Esophagus squamous epithelium (tissue), 5 donors: ENCODE measurements at places on chromosomes 3 and 15. TPM values are rescaled to one million over a fixed set of nuclear protein-coding genes. Genes with fewer than 3 reads are reported as not detected.
A peak's percentile ranks its signal among the peaks of the same experiment; 100 is the strongest.

The CKMT1A gene
- 114 TPM for total RNA-seq

The EHHADH gene
- 5.7 TPM for total RNA-seq

- H3K27ac ChIP-seq: no peak overlapping the region
- no peak for DNase-seq
- no peak overlapping the region for H3K4me3 ChIP-seq
- no peaks in the 10 kb centered on the region for H3K4me1 ChIP-seq
- no peaks in the 10 kb centered on the region for H3K36me3 ChIP-seq
Measured at GRCh38 chr3:175606650-175607318, 747.6 kb downstream of the NAALADL2 start.

GRCh38 chr15:72770673-72771328 is 12.8 kb downstream of the ADPGK start:
- no peak overlapping the region for H3K4me3 ChIP-seq
- DNase-seq: no peak
- no peak overlapping the region for H3K27ac ChIP-seq
- peaks cover 27% of the 10 kb centered on the region for H3K36me3 ChIP-seq
- H3K4me1 ChIP-seq: no peaks in the 10 kb centered on the region

GRCh38 chr3:23726811-23727548 is 78.8 kb upstream of the UBE2E1 start:
- H3K4me3 ChIP-seq: no peak overlapping the region
- DNase-seq: no peak
- no peaks in the 10 kb centered on the region for H3K4me1 ChIP-seq

DNA sequence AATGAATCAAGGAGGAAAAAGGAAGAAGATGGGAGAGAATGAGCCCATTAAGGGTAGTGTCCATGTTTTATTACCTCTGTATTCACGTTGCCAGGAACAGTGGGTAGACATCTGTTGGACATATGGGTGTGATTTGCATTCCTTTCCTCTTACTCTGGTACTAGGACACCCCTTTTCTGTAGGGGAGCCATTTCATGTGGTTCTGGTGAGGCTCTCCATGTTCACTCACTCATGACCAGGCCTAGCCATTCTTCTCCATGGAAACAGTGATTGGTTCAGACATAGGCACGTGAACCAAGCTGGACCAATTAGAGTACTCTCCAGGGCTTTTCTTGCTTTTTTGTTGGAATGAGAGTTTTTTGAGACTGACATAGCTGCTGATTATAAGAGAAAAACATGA is 39.6 kb upstream of the PDCD6IP start:
- no peaks in the 10 kb centered on the region for H3K4me1 ChIP-seq
- no peak overlapping the region for H3K27ac ChIP-seq
- no peaks in the 10 kb centered on the region for H3K27me3 ChIP-seq
- H3K4me3 ChIP-seq: no peak overlapping the region
- no peak for DNase-seq

DNA sequence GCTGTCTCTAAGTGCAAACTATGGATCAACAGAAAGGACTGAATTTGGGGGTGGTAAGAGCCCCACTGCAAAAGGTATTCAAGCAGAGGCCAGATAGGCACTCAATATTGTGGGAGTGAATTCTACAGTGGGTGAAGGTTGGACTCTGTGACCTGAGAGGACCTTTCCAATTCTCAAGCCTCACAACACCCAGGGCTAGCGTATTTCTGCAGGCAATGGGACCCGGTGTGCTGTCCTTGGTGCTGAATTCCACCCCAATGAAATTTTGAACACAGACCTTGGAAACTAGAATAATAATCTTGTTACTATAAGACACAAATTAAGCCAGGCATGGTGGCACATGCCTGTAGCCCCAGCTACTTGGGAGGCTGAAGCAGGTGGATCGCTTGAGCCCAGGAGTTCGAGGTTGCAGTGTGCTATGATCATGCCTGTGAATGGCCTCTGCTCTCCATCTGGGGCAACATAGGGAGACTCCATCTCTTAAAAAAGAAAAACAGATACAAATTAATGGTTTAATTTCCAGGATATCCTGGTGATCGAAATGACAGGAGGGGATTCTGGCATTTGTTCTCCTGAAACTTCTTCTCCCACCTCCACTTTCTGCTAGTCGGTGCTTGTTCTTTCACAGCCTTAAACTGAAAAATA is 135.4 kb downstream of the RAB11A start:
- no peak overlapping the region for H3K27ac ChIP-seq
- no peaks in the 10 kb centered on the region for H3K4me1 ChIP-seq
- DNase-seq: no peak
- H3K36me3 ChIP-seq: no peaks in the 10 kb centered on the region
- H3K4me3 ChIP-seq: no peak overlapping the region

- no peaks in the 10 kb centered on the region for H3K36me3 ChIP-seq
- no peak for DNase-seq
- no peak overlapping the region for H3K4me3 ChIP-seq
- no peaks in the 10 kb centered on the region for H3K4me1 ChIP-seq
Measured at GRCh38 chr15:91784973-91785709, 68.4 kb upstream of the SLCO3A1 start.

DNA sequence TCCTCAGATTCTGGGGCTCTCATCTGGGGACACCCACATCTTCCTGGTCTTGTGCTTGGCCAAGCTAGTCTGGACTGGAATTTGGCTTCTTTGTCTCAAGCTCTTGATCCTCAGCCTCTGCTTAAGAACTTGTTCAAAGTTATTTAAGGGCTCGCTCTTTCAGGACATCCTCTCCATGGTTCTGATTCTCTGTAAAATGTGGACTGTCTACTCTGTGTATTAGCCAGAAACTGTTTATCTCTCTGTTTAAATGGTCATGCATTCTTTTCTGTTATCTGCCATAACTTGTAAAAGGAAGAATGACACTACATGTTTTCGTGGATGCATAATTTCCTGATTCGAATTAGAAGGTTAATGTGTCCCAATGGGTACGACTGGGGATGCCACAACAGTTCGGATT is 79.4 kb downstream of the COL6A5 start:
- no peak for DNase-seq
- H3K27ac ChIP-seq: no peak overlapping the region
- H3K4me1 ChIP-seq: no peaks in the 10 kb centered on the region
- H3K27me3 ChIP-seq: no peaks in the 10 kb centered on the region

- no peak for DNase-seq
- no peaks in the 10 kb centered on the region for H3K27me3 ChIP-seq
- H3K4me3 ChIP-seq: peak overlapping the region; percentile 83
- peaks cover 8% of the 10 kb centered on the region for H3K36me3 ChIP-seq
Measured at GRCh38 chr3:183098536-183099025, 715 bp downstream of the MCCC1 start.

GRCh38 chr3:126364130-126364695 is 7.0 kb upstream of the KLF15 start:
- H3K4me1 ChIP-seq: no peaks in the 10 kb centered on the region
- H3K27me3 ChIP-seq: no peaks in the 10 kb centered on the region
- no peak overlapping the region for H3K4me3 ChIP-seq
